Stimulated activated CD4-positive, alpha-beta T cell treated with anti-CD3 and anti-CD28 coated beads, Interleukin-1b, Interleukin-23, amount 100 ng/mL, for 1 hour (primary cell): ENCODE measurements at places on chromosomes 13 and 19.
A peak's percentile ranks its signal among the peaks of the same experiment; 100 is the strongest.

- no peak for DNase-seq
Observed at GRCh38 chr19:47322058-47322457, 9.9 kb upstream of the C5AR2 start.

DNA sequence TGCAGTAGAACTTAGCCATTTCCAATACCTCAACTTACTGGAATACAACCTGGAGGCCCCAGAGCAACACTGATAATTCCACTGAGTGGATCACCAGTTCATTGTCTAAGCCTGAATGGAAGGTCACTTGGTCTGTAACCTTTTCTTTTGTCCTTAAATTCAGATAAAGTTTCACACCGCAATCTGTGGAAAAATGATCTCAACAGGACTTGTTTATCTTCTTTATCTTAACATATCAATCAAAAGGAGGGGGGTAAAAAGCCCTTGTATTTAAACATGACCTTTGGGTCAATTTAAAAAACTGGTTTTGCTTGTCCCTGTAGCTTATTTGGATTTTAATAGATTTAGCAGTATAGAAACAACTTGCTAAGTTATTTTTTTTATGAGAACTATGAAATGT, 21.6 kb downstream of the SAE1 start:
- no peak for DNase-seq

GRCh38 chr19:7910321-7911161, 4.1 kb upstream of the TGFBR3L start:
- no peak for DNase-seq

DNA sequence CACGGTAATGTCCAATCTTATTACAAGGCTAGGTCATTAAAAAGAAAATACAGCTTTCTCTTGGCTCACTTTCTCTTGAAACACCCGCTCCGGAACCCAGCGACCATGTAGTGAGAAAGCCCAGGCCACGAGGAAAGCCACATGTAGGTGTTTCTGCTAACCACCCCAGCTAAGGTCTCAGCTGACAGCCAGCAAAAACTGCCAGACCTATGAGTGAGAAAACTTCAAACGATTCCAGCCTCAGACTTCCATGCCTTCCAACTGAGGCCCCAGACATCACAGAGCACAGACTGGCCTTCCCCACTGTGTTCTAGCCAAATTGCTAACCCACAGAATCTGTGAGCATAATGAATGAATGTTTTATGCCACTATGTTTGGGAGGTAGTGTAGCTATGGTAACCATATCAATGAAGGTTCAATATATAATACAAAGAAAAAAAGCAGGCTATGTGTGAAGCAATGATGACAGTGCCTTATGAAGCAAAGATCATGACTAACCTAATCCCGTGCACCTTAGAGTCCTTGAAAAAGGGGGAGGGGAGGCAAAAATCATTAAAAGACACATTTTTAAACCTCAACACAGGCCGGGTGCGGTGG, 11.9 kb upstream of the TPTE2 start:
- DNase-seq: no peak

DNA sequence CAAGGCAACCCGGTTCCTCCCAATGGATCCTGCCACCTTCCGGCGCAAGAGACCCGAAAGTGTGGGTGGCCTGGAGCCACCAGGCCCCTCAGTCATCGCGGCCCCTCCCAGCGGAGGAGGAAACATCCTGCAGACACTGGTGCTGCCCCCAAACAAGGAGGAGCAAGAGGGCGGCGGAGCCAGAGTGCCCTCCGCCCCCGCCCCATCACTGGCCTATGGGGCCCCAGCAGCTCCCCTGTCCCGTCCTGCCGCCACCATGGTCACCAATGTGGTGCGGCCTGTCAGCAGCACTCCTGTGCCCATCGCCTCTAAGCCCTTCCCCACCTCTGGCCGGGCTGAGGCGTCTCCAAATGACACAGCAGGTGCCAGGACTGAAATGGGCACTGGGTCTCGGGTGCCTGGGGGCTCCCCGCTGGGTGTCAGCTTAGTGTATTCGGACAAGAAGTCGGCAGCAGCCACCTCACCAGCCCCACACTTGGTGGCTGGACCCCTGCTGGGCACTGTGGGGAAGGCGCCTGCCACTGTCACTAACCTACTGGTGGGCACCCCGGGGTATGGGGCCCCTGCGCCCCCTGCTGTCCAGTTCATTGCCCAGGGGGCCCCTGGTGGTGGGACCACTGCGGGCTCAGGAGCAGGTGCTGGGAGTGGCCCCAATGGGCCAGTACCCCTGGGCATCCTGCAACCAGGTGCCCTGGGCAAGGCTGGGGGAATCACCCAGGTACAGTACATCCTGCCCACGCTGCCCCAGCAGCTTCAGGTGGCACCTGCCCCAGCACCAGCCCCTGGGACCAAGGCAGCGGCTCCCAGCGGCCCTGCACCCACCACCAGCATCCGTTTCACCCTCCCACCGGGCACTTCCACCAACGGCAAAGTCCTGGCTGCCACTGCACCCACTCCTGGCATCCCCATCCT, 11.2 kb upstream of the PRR19 start:
- DNase-seq: peak; percentile 36
